CD4-positive, alpha-beta T cell treated with Interleukin-21 for 1 hour (primary cell): ENCODE measurements at places on chromosomes 2 and 18.

DNA sequence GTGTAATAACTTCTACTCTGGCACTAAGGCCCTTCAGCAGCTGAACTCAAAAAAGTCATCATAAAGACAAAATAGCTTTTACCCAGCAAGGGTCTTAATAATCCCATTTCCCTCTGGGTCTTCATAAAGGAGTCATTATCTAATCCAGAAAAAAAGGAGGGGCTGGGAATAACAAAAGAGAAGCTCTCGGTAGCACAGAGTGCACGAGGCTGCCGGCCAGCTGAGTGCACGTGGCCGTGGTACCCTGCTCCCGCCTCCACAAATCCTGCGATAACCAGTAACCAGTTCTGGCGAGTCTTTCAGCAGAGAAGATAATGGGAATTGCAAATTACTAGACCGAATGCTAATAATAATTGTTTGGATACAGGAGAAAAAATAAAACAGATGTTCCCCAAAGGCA, 7.5 kb downstream of the NRP2 start:
- DNase-seq, result no peak

GRCh38 chr2:20648206-20648605, 2.7 kb downstream of the HS1BP3 start:
- DNase-seq, result no peak

- DNase-seq, result no peak
Observed at GRCh38 chr2:236616624-236617023, 47.0 kb downstream of the ACKR3 start.

DNA sequence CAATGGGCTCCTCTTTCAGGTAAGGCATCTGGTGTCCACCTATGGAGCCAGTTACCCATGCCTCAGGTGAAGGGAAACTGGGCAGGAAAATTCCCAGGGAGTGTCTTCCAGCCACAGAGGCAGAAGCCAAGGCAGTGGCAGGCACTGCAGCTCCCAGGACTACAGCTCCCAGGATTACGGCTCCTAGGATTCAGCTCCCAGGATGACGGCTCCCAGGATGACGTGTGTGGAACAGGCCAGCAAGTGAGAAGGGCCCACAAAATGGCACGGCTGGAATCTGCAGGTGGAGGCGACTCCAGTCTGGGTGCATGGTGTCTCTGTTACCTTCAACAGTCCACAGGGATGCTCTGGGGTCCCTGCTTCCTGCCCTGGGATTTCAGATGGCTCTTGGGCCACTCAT, 92.1 kb downstream of the PTGR3 start:
- DNase-seq, result no peak

DNA sequence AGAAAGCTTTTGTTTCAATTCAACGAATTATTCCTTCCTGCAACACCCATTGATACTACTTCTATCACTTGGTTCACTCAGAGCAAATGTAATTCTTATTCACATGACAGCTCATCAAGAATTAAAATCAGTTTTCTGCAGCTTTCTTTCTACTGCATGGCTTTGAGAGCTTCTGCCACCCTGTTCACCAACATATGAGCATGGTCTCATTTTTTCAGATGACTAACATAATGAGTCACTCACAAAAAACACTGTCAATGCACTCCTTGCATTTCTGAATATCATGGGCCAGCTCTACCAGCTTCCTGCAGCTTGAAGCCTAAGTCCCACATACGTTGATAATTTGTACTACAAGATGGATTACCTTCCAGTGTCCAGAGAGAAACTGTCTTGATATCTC, 342.9 kb downstream of the LRATD1 start:
- no peak for DNase-seq

DNA sequence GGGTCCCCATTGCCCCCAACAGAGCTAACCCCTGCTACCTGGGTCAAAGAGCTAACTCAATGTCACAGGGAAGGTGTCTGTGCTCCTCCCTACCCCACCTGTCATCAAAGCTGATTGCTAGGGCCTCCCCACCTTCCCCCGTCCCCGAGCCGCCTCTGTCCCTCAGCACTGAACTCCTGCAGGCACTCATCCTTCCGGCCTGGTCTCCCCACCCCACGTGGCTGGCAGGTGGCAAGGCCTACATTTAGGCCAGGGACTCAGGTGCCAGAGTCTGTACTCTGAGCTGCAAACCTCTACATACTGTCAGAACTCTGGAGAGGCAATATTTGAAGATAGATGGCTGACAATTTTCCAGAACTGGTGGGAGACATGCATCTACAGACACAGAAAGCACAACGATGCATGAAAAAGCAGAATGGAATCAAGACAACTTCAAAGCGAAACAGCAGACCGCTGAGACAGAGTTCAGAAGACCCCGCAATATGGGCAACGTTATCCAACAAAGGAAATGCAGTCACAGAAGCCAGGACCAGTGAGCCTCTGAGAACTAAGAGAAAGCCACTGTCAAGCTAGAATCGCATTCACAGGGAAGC, 195.8 kb downstream of the HDAC4 start:
- no peak for DNase-seq

- no peak for DNase-seq
Observed at GRCh38 chr18:37514953-37515352, 50.6 kb downstream of the CELF4 start.

DNA sequence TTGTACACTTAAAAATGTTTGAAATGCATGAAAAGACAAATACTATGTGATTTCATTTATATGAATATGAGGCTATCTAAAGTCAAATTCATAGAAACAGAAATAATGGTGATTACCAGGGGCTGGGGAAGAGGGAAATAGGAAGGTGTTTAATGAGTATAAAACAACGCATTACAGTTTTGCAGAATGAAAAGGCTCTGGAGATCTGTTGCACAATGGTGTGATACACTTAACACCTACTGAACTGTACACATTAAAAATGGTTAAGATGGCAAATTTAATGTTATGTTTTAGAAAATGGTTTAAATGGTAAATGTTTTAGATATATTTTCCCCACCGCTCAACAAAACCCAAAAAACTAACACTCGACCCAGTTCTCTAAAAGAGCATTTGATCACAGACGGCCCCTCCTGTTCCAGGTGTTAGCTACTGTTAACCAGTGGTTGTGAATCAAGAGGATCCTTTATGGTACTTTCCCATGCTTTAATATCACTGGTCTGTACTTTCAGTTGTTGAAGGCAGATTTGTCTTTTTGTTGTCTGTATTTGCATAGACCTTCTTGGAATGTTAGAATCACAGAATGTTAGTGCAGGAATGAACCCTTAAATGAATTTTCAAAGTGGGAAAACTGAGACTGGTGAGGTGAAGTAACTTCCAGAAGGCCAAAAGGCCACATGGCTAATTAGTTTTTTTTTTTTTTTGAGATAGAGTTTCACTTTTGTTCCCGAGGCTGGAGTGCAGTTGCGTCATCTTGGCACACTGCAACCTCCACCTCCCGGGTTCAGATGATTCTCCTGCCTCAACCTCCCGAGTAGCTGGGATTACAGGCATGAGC, 10.2 kb downstream of the RAB10 start:
- DNase-seq, result peak; percentile 25
